ENCODE measurements at places on chromosomes 3 and 15. TPM values are rescaled to one million over a fixed set of nuclear protein-coding genes. Genes with fewer than 3 reads are reported as not detected.

IFT122 gene
- total RNA-seq: 21.5 TPM

CCR3 gene
- total RNA-seq: not detected

DNA sequence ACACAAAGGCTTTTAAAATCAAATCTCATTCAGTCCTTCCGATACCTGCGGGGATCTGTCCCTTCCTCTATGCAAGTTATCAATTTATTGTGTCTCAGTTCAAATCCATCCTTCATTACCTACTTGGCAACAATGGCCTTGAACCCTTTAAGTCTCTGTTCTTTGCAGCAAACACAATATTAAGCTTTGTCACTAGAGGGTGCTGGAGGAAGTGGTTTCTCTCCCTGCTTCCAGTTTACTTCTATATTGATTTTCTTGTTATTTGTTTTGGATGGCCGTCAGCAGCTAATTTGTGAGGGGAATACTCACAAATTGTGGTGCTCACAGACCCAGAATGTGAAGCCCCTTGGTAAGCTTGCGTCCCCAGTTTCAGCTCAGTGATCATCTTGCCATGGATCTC lies 278.3 kb downstream of the FGF12 start:
- H3K36me3 ChIP-seq: no peaks in the 10 kb centered on the region
- H3K27me3 ChIP-seq: peaks cover 22% of the 10 kb centered on the region
- DNase-seq: no peak
- H3K4me3 ChIP-seq: no peak overlapping the region
- no peaks in the 10 kb centered on the region for H3K4me1 ChIP-seq
- no peak overlapping the region for H3K27ac ChIP-seq

DNA sequence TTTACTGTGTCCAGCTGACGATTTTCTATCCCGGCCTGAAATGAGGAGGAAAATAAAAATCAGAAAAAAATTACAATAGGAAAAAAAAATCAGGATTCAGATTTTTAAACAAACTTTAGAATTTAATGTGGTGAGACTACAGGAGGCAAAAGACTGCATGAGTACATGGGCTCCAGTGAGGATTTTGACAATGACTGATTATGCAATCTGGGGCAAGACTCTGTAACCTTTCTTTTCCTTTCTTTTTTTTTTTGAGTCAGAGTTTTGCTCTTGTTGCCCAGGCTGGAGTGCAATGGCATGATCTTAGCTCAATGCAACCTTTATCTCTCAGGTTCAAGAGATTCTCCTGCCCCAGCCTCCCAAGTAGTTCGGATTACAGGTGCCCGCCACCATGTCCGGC lies 29.9 kb downstream of the SPG11 start:
- H3K36me3 ChIP-seq: peaks cover 42% of the 10 kb centered on the region
- no peaks in the 10 kb centered on the region for H3K27me3 ChIP-seq
- H3K4me3 ChIP-seq: peak overlapping the region; percentile 70
- peak overlapping the region; percentile 96 for H3K27ac ChIP-seq
- H3K4me1 ChIP-seq: peaks cover 23% of the 10 kb centered on the region
- DNase-seq: peak; percentile 18

DNA sequence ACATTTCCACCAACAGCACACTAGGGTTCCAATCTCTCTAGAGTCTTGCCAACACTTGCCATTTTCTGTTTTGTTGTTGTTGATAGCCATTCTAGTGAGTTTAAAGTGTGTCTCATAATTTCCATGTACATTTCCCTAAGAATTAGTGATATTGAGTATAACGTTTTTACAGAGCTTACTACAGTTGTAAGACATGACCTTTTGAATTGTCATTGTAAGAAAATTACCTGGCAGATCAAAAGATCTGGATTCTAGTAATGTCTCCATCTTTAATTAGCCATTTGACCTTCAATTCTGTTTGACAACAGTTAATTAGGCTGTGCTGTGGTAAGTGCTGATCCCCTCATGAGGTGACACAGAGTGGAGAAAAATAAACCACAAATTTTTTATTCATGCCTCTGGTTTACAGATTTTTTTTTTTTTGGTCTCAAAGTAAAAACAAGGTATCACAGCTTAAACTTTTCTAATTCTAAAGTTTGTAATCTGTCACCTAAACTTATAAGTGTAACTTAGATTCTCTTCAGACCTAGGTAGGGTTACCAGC lies 20.9 kb downstream of the MCTP2 start:
- H3K4me3 ChIP-seq: no peak overlapping the region
- no peak overlapping the region for H3K27ac ChIP-seq
- peaks cover 15% of the 10 kb centered on the region for H3K36me3 ChIP-seq
- DNase-seq: no peak
- peaks cover 32% of the 10 kb centered on the region for H3K4me1 ChIP-seq
- no peaks in the 10 kb centered on the region for H3K27me3 ChIP-seq

GRCh38 chr15:98393471-98393870 lies 254.9 kb upstream of the IGF1R start:
- H3K27me3 ChIP-seq: peaks cover 7% of the 10 kb centered on the region
- H3K4me3 ChIP-seq: no peak overlapping the region
- H3K36me3 ChIP-seq: no peaks in the 10 kb centered on the region
- H3K27ac ChIP-seq: no peak overlapping the region

DNA sequence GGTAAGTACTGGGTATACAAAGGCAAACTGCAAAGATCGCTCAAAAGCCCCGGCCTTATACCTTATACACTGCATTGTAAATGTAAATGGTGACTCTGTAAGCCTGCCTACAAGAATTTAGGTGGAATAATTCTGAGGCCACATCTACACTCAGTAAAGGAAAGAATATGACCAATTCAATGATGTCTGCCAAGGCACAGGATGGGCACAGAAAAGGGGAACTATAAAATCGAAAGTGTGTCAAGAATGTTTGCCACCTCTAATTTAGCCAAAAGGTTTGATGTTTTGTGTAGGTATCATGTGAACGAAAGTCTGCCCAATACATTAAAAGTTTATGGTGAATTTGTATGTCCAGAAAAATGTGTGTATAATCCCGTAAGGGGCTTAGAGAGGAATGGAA lies 96.1 kb downstream of the FOXP1 start:
- H3K4me3 ChIP-seq: peak overlapping the region; percentile 51
- DNase-seq: no peak
- H3K27ac ChIP-seq: peak overlapping the region; percentile 66
- peaks cover 85% of the 10 kb centered on the region for H3K4me1 ChIP-seq
- H3K27me3 ChIP-seq: no peaks in the 10 kb centered on the region

DNA sequence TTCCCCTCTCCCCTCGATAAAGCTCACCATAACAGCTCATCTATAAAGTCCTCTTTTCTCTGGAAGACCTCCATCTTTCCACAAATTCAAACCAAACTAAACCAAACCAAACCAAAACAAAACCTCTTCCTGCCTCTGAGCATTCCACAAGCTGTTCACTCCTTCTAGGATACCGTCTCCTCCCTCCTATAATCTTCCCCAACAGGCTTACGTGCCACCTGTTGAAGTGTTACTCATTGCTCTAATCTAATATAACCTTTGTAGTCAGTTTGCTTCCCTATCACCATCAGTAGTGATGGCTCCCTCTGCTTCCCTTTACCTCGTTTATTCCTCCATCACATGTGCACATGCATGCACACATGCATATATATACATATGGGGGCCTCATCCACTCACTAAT lies 12.7 kb upstream of the CCR9 start:
- peaks cover 35% of the 10 kb centered on the region for H3K27me3 ChIP-seq
- no peak overlapping the region for H3K27ac ChIP-seq
- H3K4me3 ChIP-seq: no peak overlapping the region
- H3K4me1 ChIP-seq: peaks cover 21% of the 10 kb centered on the region
- DNase-seq: no peak
- no peaks in the 10 kb centered on the region for H3K36me3 ChIP-seq

GRCh38 chr3:44228900-44229299 lies 12.8 kb upstream of the TOPAZ1 start:
- H3K27me3 ChIP-seq: peaks cover 11% of the 10 kb centered on the region
- H3K36me3 ChIP-seq: no peaks in the 10 kb centered on the region
- no peaks in the 10 kb centered on the region for H3K4me1 ChIP-seq
- no peak overlapping the region for H3K4me3 ChIP-seq

- H3K27me3 ChIP-seq: no peaks in the 10 kb centered on the region
- DNase-seq: no peak
- no peak overlapping the region for H3K27ac ChIP-seq
- no peak overlapping the region for H3K4me3 ChIP-seq
These were observed 17.5 kb upstream of the SKOR1 start for GRCh38 chr15:67807836-67808235.

SLC15A2 gene
- total RNA-seq: 1.1 TPM

- H3K4me3 ChIP-seq: no peak overlapping the region
- no peaks in the 10 kb centered on the region for H3K36me3 ChIP-seq
- no peak for DNase-seq
- no peak overlapping the region for H3K27ac ChIP-seq
- H3K27me3 ChIP-seq: no peaks in the 10 kb centered on the region
These were observed 38.7 kb upstream of the CCDC50 start for GRCh38 chr3:191290311-191291025.
